Activated CD4-positive, CD25-positive, alpha-beta regulatory T cell (primary cell): ENCODE measurements at places on chromosomes 1 and 21.
A peak's percentile ranks its signal among the peaks of the same experiment; 100 is the strongest.

DNA sequence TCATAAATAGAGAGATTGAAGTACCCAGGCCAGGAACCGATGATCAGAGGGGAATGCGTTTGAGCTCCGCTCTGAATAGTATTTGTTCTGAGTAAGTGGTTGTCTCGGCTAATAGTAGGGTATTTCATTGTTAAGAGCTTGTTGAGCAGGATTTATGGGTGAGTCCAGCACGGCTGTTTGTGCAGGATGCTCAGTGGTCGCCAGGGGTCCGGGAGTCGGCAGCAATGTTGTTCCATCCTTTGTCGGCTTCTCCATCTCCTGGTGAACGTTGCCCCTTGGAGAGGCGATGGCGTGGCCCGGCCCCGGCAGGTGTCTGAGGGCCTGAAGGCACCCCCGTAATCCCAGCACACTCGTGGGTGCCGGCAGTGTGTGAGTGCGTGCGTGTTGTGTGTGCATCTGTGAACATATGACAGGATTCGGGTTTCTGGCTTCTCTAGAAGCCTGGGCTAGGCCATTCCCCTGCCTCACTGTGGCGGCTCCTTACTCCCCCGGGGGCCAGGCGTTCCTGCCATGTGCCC, 160.8 kb upstream of the ARHGEF16 start:
- DNase-seq, result no peak

- DNase-seq, result no peak
These were observed 90.9 kb upstream of the OLIG2 start for GRCh38 chr21:32934829-32935228.

DNA sequence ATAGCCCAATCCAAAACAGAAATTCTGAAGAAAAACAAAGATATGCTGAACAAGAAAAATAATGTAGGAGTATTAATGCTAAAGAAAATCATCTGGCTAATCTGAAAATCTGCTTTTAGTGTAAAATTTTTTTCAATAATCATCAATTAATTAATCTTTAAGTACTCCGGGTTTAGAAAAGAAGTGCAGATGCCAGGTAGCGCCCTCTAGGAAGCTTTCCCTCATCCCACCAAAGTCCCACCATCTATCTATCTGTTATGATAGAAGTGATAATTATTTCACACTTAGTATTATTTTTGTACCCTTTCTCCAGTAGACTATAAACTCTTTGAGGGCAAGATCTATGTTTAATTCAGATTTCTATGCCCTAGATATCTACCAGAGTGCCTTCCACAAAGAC, 240.3 kb downstream of the AKT3 start:
- no peak for DNase-seq

DNA sequence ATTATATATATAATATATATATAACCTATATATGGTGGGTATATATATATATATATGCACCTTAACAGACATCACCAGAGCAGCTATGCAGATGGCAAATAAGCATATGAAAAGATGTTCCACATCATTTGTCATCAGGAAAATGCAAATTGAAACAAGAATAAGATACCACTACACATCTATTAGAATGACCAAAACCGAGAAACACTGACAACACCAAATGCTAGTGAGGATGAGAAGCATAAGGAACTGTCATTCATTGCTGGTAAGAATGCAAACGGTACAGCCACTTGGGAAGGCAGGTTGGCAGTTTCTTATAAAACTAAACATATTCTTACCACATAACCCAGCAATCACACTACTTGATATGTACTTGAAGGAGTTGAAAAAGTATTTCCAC, 219.8 kb upstream of the PRMT6 start:
- DNase-seq, result no peak

GRCh38 chr1:181488866-181489265, 5.5 kb downstream of the CACNA1E start:
- DNase-seq, result no peak

- DNase-seq, result no peak
These were observed 271.3 kb downstream of the DNM3 start for GRCh38 chr1:172112576-172112975.

- DNase-seq, result no peak
These were observed 531.1 kb upstream of the ADAMTS5 start for GRCh38 chr21:27498025-27498424.

DNA sequence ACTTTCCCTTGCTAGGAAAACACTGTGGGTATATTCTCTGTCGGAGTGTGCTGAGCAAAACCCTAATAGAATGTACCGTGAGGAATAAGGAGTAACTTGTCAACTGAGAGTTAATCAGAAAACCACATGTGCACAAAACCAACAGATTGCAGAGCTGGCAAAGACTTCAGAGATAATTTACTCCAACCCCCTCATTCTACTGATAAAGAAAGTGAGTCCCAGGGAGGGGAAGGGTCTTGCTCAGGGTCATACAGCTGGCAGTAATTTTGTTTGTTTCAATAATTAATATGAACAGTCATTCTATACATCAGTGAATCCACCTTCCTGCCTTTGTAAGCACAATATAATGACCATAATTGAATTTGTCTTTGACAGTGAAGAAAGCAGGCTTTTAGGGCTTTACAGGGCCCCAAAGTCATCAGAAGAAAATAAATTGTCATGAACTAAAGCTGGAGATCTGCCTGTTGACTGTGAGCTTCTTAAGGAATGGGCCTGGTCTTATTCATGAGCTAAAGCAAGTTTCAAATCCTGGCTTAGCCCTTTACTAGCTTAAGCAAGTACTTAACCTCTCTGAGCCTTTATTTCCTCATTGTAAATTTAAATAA, 67.2 kb upstream of the HOOK1 start:
- DNase-seq, result no peak

GRCh38 chr1:235739124-235739523, 89.5 kb upstream of the GNG4 start:
- DNase-seq, result no peak

DNA sequence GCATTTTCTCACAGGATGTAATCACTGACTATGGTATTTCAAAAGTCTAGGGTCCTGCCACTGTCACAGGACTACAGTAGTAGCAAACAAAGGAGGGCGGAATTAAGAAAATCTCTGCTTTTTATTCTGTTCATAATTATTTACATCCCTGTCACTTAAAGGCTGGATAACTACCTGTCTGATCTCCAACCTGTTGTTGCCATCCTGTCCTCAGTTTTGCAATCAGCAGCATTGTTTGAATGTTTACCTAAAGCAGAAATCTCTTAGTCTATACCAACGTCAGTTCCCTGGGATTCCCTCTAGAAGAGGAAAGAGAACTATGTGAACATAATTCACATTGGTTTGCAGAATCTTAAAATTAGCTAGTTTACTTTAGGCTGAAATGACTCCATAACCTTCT, 218.5 kb downstream of the PBX1 start:
- DNase-seq, result no peak

DNA sequence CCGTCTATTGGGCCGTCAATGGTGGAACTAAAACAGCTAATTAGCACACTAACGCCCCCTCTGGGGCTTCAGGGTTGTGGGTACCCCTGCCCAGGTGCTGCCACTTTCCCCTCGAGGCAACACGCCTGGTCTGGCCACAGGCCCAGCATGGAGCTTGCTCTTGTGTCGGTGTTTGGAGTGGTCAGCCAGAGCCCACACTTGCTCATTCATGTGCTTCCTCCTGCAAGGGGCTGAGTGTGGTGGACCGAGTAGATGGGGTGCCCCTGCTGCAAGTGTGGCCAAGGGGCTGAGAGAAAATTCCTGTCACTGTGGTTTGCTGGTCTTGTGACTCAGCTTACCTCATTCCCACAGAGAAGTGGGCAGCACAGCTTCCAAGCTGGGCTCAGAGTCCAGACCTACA, 25.7 kb downstream of the HTR6 start:
- DNase-seq, result no peak

- DNase-seq, result no peak
These were observed 93.6 kb downstream of the NFIA start for GRCh38 chr1:61175976-61176375.

DNA sequence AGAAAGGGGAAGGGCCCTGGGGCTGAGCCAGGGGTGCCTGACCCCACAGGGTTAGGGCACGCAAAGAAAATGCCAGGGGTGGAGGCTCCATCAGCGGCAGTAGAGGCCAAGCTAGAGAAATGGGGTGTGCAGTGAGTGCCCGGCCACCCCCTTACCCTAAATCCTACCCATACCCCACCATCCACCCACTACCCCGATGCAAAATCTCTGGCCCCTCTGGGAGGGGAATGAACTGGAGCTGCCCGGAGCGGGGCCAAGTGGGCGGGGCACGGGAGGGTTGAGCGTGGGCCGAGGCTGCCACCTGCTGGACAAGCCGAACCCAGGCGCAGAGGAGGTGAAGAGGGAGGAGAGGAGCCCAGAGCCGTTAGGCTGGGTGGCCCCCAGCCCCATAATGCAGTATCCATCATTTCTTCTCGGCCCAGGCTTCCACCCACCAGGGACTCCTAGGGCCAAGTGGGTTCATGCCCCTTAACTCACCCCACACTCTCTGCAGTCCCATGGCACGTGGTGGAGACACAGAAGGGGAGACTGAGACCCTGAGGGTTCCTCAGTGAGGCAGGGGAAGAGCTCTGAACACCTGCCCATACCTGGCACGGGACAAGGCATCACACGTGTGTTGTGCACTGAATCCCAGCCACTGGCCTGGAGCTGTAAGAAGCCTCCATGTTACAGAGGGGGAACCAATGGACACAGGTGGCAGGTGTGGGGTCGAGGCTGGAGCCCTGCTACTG, 1.4 kb upstream of the C1QC start:
- DNase-seq, result peak; percentile 36
